Activated CD8-positive, alpha-beta memory T cell treated with anti-CD3 and anti-CD28 coated beads for 1 hour (primary cell): ENCODE measurements at places on chromosomes 11 and 22.
A peak's percentile ranks its signal among the peaks of the same experiment; 100 is the strongest.

DNA sequence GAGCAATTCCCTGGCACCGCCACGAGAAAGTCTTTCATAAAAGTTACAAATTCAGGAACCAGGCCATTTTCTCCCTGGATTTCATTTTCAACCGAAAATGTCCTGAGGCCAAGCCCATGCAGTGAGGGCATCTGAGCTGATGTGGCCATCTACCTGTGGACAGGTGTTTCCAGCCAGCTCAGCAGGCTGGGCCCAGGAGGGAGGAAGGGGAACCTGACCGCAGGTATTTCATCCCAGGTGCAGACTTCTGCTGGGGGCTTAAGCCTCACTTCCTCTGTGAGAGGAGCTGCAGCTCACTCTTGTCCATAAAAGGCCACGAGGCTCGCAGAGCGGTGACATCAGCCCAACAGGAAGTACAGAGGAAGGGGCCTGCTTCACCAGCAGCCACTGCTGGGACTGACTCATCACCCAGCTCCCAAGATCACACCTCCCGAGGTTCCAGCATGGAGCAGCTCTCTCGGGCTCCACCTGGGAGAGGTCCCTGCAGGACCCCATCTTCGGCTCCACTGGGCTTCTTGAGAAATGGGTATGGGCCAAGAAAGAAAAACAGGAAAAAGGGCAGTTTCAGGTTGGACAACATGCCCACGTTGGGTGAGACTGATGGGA lies 56.4 kb downstream of the MYH9 start:
- DNase-seq = peak; percentile 63

- DNase-seq = no peak
Observed at GRCh38 chr11:90204832-90205646, 17.8 kb downstream of the CHORDC1 start.

DNA sequence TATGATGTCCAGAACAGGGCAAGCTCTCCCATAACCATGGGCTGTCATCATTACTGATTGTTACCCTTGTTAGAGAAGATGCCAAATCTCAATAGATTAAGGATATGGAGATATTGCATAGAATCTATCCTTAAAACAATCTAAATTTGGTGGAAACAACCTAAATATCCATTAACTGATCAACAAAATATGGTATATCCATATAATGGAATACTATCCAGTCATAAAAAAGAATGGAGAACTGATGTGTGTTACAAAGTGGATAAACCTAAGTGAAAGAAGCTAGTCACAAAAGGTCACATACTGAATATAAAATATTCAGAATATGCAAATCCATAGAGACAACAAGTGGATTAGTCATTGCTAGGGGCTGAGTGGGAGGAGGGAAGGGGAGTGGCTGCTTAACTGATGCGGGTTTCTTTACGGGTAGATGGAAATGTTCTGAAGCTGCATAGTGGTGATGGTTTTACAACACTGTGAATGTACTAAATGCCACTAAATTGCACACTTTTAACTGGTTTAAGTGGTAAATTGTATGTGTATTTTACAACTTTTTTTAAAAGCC lies 36.1 kb upstream of the SMCO4 start:
- DNase-seq = no peak

DNA sequence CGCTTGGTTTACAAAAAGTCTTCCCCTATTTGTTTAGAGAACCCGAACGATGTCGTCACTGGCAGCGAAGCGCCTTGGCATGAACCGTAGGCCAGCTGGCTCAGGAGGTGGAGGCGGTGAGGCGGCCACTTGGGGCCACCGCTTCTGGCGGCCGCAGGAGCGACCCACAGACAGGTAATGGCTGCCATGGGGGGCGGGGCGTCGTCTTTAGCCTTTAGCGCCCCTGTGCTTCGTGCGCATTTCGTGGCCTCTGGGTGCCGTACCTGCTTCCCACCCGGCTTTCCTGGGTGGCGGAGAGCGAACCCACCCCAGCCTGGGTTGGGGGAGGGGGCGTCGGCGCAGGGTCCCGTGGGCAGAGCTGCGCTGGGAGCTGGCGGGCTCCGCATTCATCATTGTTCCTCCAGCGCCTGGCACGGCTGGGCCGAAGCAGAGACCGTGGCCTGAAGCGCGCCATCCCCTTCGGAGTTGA lies 469 bp upstream of the OSBP2 start:
- DNase-seq = peak; percentile 42

DNA sequence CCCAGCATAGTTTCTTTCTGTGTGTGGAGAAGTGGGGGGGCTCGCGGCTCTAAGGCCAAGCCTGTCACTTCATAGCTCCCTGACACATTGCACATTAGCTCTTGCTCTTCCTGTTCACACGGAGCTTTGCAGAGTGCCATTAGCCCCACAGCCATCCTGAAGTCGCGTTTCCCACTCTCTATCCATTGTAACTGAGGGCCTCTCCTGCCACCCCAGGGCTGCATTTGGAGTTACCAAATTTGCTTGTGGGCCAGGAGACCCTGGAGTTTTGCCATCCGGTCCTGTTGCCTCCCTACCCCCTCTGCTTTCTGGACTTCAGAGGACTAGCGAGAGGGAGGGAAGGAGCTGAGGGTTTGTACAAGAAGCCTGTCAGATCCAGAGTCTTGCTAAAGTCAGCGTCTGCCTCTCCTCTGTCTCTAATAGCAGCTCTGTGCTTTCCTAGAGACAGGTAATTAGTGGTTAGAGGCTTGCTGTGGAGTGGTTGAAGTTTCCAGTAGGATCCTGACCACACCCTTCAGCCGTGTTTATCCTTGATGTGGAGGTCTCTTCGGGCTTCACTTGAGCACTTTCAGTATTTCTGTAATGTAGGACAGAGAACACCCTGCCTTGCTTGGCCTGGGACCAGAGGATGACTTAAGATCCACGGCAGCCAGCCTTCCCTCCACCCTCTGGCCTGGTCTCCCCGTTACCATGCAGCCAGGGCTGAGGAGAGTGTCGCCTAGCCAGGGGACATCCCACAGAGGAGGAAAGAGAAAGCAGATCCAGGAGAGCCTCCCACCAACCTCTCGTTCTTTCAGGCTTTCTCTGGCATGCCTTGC lies 14.1 kb downstream of the DCPS start:
- DNase-seq = no peak

- no peak for DNase-seq
Observed at GRCh38 chr11:76601272-76601671, 69.3 kb downstream of the LRRC32 start.

DNA sequence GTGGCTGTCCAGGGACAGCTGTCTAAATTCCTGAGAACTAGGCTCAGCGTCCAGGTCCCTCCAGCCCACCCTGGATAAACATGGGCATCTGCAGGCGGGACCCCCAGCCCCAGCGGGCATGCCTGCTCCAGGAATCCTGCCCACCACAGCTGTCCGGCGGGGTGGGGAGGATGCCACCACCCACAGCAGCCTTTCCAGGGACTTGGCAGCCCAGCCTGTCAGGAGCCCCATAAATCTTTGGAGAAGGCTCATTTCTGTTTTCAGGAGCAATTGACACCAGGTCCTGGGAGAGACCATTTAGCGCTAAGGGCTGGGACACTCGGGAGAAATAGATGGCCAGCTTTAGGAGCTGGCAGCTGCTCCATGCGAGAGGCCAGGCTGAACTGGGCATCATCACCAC lies 358.9 kb downstream of the CADM1 start:
- no peak for DNase-seq

GRCh38 chr11:72278905-72279304 lies 34.9 kb upstream of the PHOX2A start:
- DNase-seq = no peak

DNA sequence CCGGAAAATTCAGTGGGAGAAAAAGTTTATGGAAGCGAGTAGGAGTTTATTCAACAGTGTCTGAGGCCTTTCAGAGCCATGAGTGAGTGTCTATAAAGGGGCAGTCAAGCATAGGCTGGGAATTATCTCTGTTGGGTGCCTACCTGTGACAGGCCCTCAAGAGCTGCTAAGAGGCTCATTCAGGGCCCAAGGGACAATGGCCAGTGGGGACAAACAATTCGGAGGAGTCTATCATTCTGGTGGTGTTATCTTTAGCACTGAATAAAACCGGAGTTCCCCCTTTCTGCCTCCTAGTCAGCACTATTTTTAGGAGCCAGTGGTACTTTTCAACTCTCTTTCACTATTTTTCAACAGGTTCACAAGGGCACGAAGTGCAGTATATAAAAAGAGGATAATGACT lies 89.5 kb upstream of the HTATIP2 start:
- DNase-seq = no peak

DNA sequence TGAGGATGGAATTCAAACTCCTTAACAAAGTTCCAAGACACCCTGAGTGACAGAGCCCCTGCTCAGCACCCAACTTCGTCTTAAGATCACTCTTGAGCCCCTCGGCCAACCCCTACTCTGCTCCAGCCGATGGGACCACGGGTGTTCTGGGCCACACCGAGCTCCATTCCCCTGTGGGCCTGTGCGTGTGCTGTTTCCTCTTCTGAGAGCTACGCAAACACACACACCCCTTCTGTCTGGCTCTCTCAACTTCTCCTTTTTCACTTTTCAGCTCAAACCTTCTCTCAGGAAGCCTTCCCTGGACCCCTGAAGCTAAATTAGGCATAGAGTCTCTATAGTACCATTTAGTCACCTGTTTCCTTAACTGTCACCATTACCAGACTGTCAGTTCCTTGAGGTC lies 37.5 kb upstream of the NNMT start:
- no peak for DNase-seq

DNA sequence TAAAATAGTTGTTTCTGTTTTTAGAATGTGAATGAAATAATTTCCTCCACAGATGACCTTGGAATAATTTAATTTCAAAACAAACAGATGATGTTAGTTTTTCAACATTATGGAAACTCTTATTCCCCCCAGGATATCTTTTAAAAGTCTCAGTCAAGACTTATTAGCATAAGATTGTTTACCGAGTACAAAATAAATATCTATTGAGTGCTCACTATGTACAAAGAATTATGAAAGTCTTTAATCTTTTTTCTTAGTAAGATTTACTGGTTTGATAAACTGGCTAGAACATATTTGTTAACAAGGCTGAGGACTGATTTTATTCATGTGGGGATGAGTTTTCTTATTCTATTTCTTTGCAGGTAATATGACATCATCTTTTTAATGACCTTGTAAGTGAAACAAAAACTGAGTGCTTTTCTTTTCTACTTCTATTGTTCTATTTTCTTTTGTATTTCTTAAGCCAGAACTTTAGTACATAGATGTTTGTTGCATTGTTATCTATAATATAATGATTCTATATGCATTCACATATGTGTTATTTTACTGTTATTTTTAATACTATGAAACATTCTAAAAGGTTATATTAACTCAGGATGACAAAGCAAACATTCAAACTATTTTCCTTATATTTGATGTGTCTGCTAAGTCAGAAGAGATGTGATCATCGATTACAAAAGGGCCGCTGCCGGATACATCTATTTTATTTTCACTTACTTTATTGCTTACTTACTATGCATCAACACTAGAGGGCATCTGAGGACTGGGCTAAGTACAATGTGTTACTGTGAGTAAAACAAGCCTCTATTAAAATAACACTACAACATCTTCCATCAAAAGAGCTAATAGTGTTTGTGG lies 111.0 kb upstream of the ARHGAP42 start:
- no peak for DNase-seq

DNA sequence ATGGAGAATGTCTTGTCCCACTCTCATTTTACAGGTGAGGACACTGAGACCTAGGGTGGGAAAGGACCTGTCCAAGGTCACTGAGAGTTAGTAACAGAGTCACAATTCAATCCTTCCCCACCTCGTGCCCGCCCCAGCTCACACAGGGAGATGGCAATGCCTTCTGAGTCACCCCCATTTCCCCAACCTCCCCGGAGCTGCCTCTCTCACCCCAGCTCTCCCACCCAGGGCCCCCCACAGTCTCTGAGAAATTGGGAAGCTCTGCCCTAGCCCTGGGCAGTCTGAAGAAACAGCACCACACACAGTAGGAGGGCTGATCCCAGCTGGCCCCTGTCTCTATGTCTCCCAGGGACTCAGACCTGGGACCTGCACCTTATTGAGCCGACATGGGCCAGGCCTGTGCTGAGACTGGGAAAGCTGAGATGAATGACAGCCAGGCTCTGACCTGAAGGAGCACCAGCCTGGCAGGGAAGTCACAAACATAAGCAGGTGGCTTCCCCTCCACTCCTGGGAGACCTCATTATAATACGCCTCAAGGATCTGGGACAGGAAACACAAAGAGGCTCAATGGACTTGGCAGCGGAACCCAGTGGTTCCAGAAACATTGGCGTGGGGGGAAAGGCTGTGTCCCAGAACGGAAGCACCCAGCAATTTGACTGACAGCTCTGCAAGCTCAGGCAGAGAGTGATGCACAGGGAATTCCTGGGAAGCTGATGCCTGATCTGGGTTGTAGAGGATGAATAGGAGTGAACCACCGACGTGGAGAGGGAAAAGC lies 51.0 kb downstream of the CD6 start:
- DNase-seq = no peak

- no peak for DNase-seq
Observed at GRCh38 chr11:27279460-27279859, 83.6 kb downstream of the CCDC34 start.

DNA sequence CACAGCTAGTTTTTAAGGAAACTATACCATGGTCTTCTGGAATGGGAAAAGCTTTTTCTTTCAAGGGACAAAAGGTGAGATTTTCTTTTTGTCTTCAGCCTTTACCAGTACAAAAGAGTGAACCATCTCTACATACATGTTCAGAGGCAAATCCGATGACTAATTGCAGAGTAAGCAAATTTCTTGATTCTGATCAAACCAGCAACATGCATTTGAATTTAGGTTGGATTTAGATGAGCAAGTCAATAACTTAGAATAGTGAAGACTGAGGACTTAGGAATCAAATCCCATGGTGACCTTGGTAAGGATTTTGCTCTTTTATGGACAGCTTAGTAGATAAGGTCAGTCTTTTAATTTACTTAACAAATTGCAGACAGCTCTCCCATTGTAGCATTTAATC lies 65.9 kb upstream of the BLID start:
- DNase-seq = no peak

DNA sequence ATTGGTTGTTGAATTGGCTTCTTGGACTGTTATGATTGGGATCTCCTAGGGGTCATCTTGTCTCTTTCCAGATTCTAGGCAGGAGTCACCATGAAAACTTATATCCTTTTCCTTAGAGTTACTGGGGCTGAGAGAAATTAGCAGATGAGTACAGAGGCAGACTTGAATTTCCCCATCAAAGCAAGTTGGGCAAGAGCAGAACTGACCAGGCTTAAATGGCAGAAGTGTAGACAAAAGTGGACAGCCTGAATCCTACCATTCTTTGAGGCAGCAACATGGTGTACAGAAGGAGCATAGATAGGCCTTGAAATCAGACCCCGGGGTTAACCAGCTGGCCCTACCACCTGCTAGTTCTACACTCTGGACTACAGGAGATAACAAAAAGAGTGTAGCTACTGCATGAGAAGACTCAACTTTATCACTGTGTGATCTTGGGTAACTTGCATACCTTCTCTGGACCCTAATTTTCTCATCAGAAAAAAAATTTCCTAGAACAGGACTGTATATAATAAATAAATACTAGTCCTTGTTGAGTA lies 427.4 kb upstream of the CADM1 start:
- DNase-seq = no peak

DNA sequence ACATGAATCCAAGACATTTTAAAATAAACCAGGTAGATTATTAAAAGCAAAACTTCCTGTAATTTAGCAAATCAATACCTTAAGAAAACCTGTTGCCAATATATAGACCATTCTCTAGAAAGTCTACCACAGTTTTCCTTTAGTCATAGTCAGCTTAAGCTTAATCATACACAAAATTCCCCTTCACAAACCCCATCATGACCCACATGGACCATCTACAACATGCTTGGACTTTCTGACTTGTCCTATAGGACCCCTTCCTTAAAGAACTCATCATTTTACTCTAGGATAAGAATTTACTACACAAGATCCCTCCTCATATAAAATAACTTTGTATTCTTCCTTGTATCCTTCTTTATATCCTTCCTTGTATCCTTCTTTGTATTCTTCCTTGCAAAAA lies 16.2 kb upstream of the RNASEH2C start:
- DNase-seq = no peak
